Ascending aorta (tissue), 2 donors: ENCODE measurements at places on chromosomes 1 and 21. TPM values are rescaled to one million over a fixed set of nuclear protein-coding genes. Genes with fewer than 3 reads are reported as not detected.
A peak's percentile ranks its signal among the peaks of the same experiment; 100 is the strongest.

DNA sequence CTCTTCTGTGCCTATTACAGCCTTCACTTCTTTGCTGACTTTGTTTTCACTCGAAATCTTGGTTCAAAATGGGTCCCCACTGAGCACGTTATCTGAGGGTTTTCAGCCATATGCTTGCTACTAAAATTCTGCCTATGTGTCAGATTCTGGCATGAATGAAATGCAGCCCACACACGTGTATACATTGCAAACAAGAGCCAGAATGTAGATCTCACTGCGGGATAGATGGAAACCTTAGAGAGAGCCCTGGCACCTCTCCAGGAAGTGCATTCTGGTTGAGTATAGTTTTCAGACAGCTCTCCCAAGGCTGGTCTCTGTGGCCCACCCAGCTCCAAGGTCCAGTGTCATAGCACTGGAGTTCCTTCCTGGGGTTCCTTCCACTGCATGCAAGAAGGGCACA, 234.7 kb upstream of the GJB5 start:
- H3K27ac ChIP-seq: no peak overlapping the region
- DNase-seq: no peak
- H3K4me1 ChIP-seq: no peaks in the 10 kb centered on the region
- H3K4me3 ChIP-seq: no peak overlapping the region

GRCh38 chr1:219989766-219990165, 56.5 kb downstream of the EPRS1 start:
- H3K4me3 ChIP-seq: no peak overlapping the region
- no peak for DNase-seq
- H3K27ac ChIP-seq: no peak overlapping the region
- H3K36me3 ChIP-seq: peaks cover 30% of the 10 kb centered on the region

DNAJC28 gene
- total RNA-seq: 1.5 TPM

DNA sequence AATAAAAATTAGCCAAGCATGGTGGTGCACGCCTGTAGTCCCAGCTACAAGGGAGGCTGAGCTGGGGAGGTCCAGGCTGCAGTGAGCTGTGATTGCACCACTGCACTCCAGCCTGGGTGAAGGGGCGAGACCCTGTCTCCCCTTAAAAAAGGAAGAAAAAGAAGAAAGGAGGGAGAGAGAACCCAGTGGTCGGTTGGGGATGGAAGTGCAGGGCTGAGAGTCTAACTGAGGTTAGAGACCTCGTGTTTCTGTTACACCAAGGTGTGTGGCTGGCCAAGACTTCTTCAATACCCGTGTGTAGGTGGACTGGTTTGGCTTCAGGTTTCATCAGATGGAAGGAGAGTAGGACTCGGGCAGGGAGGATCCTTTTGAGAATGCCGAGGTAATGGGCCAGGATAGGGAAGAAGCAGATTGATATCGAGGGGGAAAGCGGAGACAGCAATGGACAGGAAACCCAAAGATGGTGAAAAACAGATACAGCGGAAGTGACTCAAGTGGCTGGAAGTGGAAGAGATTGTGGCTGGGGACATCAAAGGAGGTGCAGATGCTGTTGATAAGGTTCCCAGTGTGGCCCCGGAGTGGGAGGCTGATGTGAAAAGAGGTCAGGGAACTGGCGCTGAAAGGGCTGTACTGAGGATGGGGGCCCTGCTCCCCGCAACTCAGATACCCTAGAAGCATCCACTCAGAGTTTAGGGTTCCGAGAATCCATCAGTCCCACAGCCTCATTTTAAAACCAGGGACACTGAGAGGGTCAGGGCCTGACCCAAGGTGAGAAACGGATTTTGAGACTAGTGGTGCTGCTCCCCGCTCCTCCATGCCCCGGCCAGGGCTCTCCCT, 681 bp upstream of the UBXN10 start:
- no peak overlapping the region for H3K27ac ChIP-seq
- no peak for DNase-seq
- H3K27me3 ChIP-seq: no peaks in the 10 kb centered on the region
- H3K4me1 ChIP-seq: no peaks in the 10 kb centered on the region

CMPK1 gene
- 52.5 TPM for total RNA-seq

- H3K27me3 ChIP-seq: no peaks in the 10 kb centered on the region
- H3K27ac ChIP-seq: no peak overlapping the region
- no peak for DNase-seq
- H3K4me1 ChIP-seq: no peaks in the 10 kb centered on the region
- H3K36me3 ChIP-seq: no peaks in the 10 kb centered on the region
Measured at GRCh38 chr1:66777831-66778230, 23.2 kb downstream of the INSL5 start.

GRCh38 chr1:65459397-65459768, 38.9 kb downstream of the LEPR start:
- H3K4me3 ChIP-seq: no peak overlapping the region
- H3K36me3 ChIP-seq: no peaks in the 10 kb centered on the region
- no peak overlapping the region for H3K27ac ChIP-seq
- H3K4me1 ChIP-seq: no peaks in the 10 kb centered on the region
- H3K27me3 ChIP-seq: no peaks in the 10 kb centered on the region
- no peak for DNase-seq

DNA sequence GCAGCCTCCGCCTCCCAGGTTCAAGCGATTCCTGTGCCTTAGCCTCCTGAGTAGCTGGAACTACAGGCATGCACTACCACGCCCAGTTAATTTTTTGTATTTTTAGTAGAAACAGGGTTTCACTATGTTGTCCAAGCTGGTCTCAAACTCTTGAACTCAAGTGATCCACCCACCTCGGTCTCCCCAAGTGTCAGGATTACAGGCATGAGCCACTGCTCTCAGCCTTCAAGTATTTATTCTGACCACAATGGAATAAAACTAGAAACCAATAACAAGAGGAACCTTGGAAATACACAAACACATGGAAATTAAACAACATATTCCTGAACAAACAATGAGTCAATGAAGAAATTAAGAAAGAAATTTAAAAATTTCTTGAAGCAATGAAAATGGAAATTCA, 32.7 kb upstream of the DR1 start:
- H3K4me3 ChIP-seq: no peak overlapping the region
- H3K4me1 ChIP-seq: no peaks in the 10 kb centered on the region
- H3K27ac ChIP-seq: no peak overlapping the region

CXADR gene
- total RNA-seq: 0.32 TPM

DNA sequence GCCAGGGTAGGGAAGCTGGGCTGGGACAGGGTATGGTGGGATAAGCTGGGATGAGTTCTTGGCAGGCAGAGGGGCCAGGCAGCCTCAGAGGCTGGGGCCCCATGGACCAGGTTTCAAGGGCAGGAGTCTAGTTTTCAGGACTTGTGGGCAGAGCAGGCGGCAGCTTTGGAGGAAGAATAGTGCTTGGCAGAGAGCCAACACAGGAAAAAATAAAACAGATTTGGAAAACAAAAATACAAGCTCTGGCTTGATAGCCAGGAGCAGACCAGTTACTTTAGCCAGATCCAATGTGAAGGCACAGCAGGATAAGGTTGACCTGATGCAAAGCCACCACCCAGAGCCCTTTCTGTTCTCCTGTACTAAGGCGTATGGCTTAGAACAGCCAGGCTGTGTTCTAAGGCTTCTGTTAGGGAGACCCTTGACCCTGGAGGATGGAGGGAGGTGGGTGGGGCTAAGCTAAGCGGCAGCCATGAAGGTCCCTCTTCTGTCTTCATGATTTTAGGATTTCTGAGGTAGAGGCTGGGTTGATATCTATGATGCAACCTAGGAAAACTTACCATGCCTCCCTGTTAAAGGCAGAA, 5.5 kb downstream of the TRAF5 start:
- no peak overlapping the region for H3K4me3 ChIP-seq
- no peak overlapping the region for H3K27ac ChIP-seq
- DNase-seq: no peak
- no peaks in the 10 kb centered on the region for H3K36me3 ChIP-seq

DNA sequence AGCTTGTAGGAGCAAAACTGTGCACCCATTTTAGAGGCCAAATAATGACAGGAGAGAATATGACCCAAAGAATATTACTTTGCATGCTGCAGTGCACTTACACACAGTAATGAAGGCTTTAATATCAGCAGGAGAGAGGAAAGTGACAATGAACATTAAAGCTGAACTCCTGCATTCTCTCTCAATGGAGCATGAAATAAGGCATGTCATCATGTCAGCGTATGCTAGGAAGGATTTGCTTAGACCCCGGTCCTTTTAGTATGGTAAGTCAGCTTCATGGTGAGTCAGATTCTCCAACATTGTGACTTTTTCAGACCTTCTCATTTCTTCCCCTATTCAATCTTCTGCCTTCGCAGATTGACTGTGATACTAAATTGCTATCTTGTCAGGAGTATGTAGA, 210.7 kb upstream of the TMPRSS15 start:
- no peak for DNase-seq
- no peaks in the 10 kb centered on the region for H3K4me1 ChIP-seq
- no peak overlapping the region for H3K4me3 ChIP-seq
- H3K36me3 ChIP-seq: no peaks in the 10 kb centered on the region
- H3K27ac ChIP-seq: no peak overlapping the region

DNA sequence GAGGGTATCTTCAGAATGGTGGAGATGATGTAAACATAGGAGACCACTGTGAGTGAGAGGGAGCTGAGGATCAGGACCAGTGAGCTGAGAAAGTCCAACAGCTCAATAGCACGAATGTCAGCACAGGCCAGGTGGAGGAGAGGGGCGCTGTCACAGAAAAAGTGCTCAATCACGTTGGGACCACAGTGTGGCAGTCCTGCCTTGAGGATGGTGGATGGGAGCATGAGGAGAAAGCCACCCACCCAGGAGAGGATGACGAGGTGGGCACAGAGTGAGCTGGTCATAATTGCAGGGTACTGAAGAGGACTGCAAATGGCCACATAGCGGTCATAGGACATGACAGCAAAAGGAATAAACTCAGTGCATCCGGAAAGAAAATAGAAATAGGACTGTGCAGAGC, 8.1 kb downstream of the OR11L1 start:
- H3K4me3 ChIP-seq: no peak overlapping the region
- DNase-seq: no peak
- H3K27ac ChIP-seq: no peak overlapping the region

TMEM61 gene
- not detected for total RNA-seq

OBSCN gene
- total RNA-seq: 28.6 TPM

DNA sequence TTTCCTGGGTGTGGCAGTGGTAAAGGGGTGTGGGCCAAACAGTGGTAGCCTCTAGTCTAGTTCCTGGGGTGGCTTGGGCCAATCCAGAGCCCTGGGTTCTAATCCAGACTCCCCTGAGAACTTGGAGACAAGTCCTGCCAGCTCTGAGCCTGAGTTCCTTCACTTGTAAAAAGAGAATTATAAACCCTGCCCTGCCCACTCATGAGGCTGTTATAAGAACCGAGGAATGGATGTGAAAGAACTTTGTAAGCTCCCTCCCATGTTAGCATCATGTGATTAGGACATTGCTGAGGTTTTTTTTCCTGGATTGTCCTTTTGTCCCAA, 131.0 kb downstream of the RRAGC start:
- DNase-seq: peak; percentile 58
- no peaks in the 10 kb centered on the region for H3K36me3 ChIP-seq
- H3K4me1 ChIP-seq: peaks cover 8% of the 10 kb centered on the region

- peaks cover 9% of the 10 kb centered on the region for H3K4me1 ChIP-seq
- H3K27ac ChIP-seq: peak overlapping the region; percentile 77
- no peak for DNase-seq
- peak overlapping the region; percentile 96 for H3K4me3 ChIP-seq
Measured at GRCh38 chr1:53944469-53945182, 873 bp downstream of the IFT25 start.

- no peaks in the 10 kb centered on the region for H3K4me1 ChIP-seq
- no peak for DNase-seq
- no peaks in the 10 kb centered on the region for H3K27me3 ChIP-seq
- no peak overlapping the region for H3K27ac ChIP-seq
- H3K36me3 ChIP-seq: no peaks in the 10 kb centered on the region
Measured at GRCh38 chr21:20023193-20023592, 975.0 kb upstream of the NCAM2 start.

SIPA1L2 gene
- total RNA-seq: 18.1 TPM

DNA sequence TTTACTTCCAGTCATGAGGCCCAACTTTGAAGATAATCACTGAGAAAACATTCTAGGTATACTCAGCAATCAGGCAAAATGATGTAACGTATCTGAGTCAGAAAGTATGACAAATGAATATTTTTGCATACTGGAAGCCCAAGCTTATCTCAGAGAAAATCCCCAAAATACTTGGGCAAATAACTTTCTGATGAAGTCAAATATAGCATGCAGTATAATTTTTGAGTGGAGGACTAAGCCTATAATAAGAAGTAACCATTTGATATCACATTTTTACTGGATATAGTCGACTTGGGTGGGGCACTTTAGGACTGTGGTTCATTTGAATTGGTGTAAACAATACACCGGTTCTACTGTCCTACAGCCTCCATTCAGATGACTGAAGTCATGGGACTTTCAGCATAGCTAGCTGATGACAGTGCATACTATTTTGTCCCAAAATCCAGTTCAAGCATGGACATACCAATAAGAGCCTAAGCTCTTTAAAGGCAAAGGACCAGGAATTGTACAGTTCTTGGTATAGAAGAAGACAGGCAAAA, 2.3 kb upstream of the GADD45A start:
- H3K27me3 ChIP-seq: no peaks in the 10 kb centered on the region
- H3K4me1 ChIP-seq: peaks cover 3% of the 10 kb centered on the region
- H3K36me3 ChIP-seq: peaks cover 12% of the 10 kb centered on the region
- DNase-seq: no peak

DNA sequence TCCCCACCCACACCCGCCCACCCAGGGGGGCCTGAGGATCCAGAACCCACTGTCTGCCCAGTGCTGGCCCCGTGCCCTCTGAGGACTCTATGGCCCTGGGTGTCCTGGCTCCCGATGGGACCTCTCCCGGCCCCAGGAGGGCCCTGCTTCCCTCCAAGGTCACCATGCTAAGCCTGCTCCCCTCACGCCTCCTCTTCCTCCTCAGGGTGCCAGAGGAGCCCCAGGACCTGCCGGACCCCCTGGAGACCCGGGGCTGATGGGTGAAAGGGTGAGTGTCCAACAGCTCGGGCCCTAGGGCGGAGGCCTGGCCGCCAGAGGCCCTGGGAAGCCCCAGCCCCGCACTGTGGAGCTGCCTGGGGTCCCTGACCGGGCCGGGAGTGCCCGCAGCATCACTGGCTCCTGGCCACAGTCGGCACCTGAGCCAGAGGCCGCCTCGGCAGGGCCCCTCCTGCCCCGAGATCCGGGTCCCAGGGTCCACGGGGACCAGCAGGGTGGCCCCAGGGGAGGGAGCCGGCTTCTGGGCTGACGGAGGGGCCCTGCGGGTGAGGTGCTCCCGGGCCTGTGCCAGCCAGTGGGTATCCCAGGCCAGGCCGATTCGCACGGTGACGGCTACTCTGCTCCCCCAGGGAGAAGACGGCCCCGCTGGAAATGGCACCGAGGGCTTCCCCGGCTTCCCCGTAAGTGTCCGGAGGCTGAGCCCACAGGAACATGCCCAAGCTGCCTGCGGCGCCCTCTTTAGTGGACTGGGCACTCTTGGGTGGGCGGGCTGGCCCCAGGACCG, 16.1 kb downstream of the COL6A1 start:
- peaks cover 2% of the 10 kb centered on the region for H3K4me1 ChIP-seq
- no peaks in the 10 kb centered on the region for H3K27me3 ChIP-seq
- peaks cover 94% of the 10 kb centered on the region for H3K36me3 ChIP-seq
- no peak overlapping the region for H3K4me3 ChIP-seq

- no peak overlapping the region for H3K4me3 ChIP-seq
- peaks cover 2% of the 10 kb centered on the region for H3K4me1 ChIP-seq
- no peaks in the 10 kb centered on the region for H3K27me3 ChIP-seq
- no peak for DNase-seq
Measured at GRCh38 chr21:42659416-42660117, 6.1 kb downstream of the PDE9A start.

NPL gene
- 2.1 TPM for total RNA-seq
